Stimulated activated effector memory CD8-positive, alpha-beta T cell treated with anti-CD3 and anti-CD28 coated beads, Interleukin-12 subunit alpha, Interleukin-12 subunit beta, amount 100 ng/mL, for 72 hours (primary cell): ENCODE measurements at places on chromosomes 5 and 9.

DNA sequence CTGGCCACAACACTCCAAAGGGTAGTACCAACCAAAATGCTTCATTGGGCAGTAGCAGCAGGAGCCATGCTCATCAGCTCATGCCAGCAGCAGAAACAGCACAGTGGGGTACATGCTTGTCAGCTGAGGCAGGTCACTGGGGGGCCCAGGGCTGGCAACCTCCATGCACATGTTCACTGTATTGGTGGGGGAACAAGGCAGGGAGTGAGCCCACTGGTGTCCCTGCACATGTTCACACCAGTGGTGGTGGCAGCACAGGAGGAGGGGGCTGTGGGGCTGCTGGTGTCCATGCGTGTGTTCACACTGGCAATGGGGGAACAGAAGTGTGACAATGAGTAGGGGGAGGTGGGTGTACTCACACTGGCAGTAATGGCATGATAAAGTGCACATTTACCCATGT lies 254.3 kb upstream of the KIF2A start:
- DNase-seq, result no peak

- DNase-seq, result no peak
Observed at GRCh38 chr5:178496642-178497041, 93.6 kb downstream of the COL23A1 start.

DNA sequence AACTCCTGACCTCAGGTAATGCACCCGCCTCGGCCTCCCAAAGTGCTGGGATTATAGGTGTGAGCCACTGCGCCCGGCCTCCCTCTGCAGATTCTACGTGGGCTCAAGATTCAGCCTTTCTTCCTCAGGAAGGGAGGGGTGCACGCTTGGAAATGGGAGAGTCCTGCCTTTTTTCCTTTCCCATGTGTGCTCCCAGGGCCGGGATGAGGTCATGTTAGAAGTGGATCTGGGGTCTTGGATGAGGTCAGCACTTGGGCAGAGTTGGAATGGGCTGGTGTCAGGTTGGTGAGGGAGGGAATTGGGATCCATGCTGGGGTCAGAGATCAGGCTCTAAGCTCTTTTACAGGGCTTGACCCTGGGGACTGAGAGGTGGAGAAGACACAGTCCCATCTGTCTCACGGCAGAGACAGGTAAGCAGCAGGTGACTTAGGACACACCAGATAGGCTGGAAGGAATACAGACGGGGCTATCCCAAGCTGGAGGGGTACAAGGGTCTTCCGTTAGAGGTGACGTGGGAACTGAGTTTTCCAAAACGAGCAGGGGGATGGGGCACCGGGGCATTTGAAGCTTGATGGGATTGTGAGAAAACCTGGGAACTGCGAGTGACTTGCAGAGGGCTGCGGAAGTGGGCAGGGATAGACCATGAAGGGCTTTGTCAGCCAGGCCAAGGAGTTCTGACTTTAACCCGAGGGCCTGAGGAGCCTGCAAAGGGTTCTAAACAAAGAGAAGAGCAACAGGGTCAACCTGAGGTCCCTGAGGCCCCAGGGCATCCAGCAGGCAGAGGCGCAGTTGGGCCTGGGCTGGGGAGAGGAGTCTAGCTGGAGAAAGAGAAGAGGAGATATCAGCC lies 1.8 kb upstream of the AQP7 start:
- DNase-seq, result no peak

- DNase-seq, result no peak
Observed at GRCh38 chr5:123157791-123158581, 68.9 kb downstream of the PRDM6 start.

- DNase-seq, result peak; percentile 70
Observed at GRCh38 chr5:672329-673160, 20.6 kb downstream of the TPPP start.

DNA sequence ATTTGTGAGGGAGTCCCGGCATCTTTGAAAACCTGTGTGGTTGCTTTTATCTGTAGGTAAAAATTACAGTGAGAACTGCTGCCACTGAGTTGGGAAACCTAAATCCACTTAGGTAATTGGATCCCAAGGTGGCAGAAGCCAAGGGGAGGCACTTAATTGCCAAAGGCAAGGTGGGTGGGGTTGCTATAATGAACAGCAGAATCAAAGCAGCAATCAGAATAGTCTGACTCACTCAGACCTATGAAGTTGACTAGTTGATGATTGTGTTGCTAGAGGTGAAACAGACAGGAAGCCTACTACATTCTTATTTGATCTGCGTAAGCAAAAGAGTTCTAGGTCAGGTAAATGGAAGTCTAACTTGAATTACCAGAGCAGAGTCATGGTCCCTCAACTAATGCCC lies 17.3 kb upstream of the BICD2 start:
- DNase-seq, result no peak

GRCh38 chr5:43037636-43038495 lies 2.3 kb downstream of the ANXA2R start:
- peak; percentile 68 for DNase-seq

DNA sequence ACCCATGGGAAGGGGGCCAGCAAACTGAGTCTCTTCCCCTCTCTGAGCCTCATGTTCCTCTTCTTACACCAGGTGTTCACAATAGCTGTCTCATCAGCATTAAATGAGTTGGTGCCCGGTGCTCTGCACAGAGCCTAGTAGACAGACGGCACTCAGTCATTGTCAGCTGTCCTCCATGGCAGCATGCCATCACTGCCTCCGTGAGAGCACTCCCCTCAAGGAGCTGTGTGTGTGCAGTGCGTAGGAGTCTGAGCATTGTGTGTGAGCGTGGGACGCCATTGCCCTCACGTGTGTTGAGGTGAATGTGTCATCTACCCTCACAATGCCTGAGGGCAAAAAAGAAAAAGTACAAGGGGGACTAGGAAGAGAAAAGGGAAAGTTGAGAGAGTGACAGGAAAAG lies 536.5 kb downstream of the CDK5RAP2 start:
- no peak for DNase-seq

- DNase-seq, result no peak
Observed at GRCh38 chr5:135196483-135196882, 162.5 kb upstream of the PITX1 start.
